ENCODE measurements at places on chromosomes 13 and 19. TPM values are rescaled to one million over a fixed set of nuclear protein-coding genes. Genes with fewer than 3 reads are reported as not detected.

The NLRP11 gene
- not detected for polyA plus RNA-seq

The APOE gene
- polyA plus RNA-seq, result 6.2 TPM

DNA sequence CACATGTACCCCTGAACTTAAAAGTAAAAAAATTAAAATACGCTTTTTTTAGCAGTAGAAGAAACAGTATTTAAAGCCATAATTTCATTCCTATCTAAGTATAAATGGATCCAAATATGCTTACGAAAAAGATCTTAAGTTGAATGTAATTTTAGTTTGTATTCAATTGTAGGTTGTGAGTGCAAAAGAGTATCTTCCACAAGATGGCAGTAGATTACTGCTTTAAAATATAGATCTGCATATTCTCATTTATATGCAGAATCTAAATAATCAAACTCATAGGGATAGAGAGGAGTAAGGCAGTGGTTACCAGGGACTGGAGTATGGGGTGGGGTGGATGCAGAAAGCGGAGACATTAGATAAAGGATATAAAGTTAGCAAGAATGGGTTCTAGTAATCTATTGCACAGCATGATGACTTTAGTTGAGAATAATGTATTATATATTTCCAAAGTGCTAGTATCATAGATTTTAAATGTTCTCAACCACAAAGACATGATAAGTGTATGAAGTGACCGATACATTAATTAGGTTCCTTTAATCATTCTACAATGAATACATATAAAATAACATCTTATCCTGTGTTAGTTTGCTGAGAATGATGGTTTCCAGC, 14.2 kb downstream of the OR7A17 start:
- H3K27ac ChIP-seq, result no peak overlapping the region
- no peaks in the 10 kb centered on the region for H3K36me3 ChIP-seq
- no peaks in the 10 kb centered on the region for H3K27me3 ChIP-seq
- peak; percentile 13 for DNase-seq
- no peak overlapping the region for H3K4me3 ChIP-seq

GRCh38 chr19:17156947-17157302, 58.2 kb upstream of the USE1 start:
- no peaks in the 10 kb centered on the region for H3K27me3 ChIP-seq
- DNase-seq, result no peak
- no peaks in the 10 kb centered on the region for H3K4me1 ChIP-seq

- H3K36me3 ChIP-seq, result no peaks in the 10 kb centered on the region
- DNase-seq, result no peak
- H3K4me3 ChIP-seq, result no peak overlapping the region
- H3K27me3 ChIP-seq, result peaks cover 2% of the 10 kb centered on the region
Observed at GRCh38 chr13:24725379-24725778, 38.6 kb upstream of the RNF17 start.

GRCh38 chr13:52892925-52893324, 44.5 kb upstream of the PCDH8 start:
- no peak overlapping the region for H3K27ac ChIP-seq
- no peaks in the 10 kb centered on the region for H3K27me3 ChIP-seq
- H3K36me3 ChIP-seq, result no peaks in the 10 kb centered on the region
- DNase-seq, result no peak
- no peak overlapping the region for H3K4me3 ChIP-seq

All from endothelial cell of umbilical vein (primary cell).